ENCODE measurements at places on chromosomes 7 and 10.
A peak's percentile ranks its signal among the peaks of the same experiment; 100 is the strongest.

- no peak for DNase-seq
These were observed 89.5 kb upstream of the MKI67 start for GRCh38 chr10:128215733-128216132.

- DNase-seq: no peak
These were observed 177.3 kb downstream of the C7orf25 start for GRCh38 chr7:42734568-42734967.

GRCh38 chr10:14004536-14004935 lies 326.2 kb downstream of the FRMD4A start:
- DNase-seq: no peak

DNA sequence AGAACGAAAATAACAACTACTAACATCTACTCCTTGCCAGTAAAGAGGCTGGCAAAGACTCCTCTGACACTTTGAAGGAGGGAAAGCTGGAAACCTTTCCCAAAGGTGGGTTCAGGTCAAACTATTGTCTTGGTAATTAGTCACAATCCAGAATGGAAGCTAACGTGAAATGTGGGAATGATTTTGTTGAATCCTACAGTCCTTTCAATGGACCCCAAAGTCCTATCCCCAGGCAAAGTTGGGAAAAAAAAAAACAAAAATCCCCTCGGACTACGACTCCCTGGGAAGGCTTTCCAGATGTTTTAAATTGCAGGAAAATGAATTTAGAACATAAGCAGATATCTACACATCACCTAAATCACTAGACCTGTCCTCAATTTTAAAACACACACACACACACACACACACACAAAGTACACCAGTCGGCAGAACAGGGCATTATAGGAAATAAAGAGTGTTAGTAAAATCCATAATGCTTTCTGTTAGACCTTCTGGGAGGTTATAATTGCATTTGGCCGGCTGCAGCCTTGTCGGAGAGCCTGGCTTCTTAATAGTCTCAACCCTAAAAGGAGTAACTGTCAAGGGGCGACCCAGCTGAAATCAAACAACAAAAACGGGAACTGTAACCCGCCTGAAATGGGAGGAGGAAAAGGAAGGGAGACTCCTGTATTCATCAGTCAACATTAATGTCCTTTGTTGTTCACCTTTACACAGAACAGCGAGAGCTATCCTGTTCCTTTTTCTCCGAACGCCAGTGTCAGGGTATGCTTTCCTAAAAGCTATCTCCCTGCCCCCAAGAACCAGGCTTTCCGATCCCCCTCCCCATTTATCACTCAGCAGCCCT lies 1.5 kb downstream of the DOCK4 start:
- DNase-seq: no peak

- peak; percentile 44 for DNase-seq
These were observed 38.5 kb upstream of the MKRN1 start for GRCh38 chr7:140517546-140518369.

DNA sequence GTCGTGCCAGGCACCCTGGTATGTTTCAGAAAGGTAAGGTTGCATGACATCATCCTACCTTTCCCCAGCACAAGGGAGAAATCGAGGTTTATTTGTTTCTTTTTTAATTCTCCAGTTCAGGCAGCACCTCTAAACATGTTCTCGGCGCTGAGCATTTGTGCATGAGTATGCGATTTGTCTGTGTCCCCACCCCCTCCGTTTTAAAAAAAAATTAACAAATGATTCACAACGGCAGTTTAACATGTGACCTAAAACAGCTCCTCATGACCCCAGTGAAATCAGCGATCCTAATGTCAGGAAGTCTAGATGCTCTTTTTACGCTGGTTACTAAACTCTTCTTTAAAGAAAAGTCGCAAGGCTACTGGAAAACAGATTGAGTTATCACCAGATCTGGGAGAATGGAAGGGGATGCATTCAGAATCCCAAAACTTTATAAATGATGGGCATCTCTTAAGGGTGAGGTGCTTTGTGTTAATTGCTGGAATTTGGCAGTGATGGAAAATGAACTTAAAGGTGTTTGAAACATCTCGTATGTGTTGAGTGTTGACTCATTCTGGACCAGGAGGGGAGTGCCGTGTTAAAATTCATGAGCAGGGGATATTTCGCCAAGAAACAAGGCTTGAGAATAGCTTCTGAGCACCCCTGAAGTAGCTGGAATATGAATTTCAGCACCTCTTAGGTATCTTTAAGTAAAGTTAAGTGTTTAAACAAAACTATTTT lies 106.8 kb upstream of the PDCD4 start:
- DNase-seq: no peak

DNA sequence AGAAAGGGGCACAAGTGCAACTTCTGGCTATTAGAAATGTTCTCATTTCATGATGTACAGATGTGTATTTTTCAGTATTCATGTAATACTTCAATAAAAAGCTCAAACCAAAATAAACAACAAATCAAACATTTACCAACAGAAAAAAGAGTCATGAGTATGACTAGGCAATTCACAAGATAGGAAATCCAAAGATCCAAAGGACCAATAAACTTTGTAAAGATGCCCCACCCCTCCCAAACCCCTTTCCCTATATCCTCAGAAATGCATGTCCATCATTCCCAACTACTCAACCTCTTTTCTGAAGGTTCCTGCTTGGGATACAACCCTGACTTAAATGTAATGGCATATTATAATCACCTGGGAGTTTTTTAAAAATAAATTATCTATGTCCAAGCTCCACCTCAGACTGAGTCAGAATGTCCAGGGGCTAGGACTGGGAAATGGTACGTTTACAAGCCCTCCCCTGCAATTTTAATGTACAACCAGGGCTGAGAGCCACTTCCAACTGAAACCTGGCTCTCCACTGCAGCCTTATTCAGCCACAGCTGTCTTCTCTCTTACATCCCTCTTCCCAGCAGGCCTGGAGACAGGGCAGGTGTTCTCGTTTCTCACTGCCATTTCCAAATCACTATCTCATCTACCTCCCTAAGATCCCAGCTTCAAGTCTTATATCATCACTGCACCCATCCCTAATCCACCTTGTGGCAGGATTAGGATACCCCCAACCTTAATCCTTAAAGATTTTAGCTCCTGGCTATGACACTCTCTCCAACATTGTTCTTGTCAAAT lies 36.5 kb downstream of the COA1 start:
- no peak for DNase-seq

DNA sequence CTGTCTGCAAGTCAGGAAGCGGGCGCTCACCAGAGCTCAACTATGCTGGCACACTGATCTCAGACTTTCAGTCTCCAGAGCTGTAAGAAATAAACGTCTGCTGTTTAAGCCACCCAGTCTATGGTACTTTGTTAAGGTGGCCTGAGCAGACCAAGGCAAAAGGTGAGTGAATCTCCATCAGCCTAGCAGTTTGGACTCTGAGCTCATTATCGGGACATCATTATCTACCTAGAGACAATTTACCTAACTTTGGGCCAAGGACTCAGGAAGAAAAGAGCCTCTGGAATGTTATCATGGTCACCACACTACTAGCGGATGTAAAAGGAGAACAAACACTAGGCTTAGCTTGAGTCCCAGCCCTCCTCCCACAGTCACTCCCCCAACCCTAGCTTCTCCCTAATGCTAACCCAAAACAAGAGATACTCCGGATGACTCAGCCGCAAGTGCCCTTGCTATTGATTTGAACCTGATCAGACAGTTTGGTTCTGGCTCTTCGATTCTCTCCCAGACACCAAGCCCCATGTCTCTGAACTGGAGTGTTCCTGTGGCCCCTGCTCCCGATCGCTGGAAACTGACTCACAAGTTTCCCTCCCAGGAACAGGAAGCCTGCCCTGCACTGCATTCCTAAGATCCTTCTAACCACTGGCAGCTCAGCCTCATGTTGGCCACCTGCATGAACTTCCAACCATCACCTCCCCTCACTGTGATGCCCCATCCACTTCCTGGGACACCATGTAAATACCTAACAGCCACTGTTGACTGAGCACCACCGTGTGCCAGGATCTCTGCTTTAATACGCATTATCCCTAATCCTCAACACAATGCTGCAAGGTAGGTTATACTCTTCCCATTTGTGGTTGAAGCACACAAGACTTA lies 34.5 kb downstream of the CREB3L2 start:
- DNase-seq: no peak

DNA sequence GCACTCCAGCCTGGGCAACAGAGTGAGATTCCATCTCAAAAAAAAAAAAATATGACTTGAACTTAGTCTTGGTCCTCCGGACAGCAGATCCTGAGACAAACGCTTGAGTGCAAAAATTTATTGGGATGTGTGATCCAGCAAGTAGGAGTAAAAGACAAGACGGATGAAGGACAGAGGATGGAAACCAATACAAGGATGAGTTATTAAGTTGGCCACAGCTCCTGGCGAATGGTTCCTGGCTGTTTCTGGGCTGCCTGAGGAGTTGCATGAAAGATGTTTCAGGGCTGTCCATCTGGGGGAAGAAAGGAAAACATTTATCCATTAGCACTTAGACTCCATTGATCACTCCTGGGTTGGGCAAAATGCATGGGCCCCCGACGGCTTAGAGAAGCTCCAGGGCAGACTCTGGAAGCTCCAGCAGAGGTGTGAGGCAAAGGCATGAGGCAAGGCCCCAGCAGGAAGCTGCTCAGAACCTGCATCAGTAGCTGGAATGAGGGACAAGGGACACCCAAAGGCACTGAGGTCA lies 98.3 kb upstream of the ZNF438 start:
- DNase-seq: no peak

GRCh38 chr10:128268015-128268722 lies 141.9 kb upstream of the MKI67 start:
- DNase-seq: no peak

DNA sequence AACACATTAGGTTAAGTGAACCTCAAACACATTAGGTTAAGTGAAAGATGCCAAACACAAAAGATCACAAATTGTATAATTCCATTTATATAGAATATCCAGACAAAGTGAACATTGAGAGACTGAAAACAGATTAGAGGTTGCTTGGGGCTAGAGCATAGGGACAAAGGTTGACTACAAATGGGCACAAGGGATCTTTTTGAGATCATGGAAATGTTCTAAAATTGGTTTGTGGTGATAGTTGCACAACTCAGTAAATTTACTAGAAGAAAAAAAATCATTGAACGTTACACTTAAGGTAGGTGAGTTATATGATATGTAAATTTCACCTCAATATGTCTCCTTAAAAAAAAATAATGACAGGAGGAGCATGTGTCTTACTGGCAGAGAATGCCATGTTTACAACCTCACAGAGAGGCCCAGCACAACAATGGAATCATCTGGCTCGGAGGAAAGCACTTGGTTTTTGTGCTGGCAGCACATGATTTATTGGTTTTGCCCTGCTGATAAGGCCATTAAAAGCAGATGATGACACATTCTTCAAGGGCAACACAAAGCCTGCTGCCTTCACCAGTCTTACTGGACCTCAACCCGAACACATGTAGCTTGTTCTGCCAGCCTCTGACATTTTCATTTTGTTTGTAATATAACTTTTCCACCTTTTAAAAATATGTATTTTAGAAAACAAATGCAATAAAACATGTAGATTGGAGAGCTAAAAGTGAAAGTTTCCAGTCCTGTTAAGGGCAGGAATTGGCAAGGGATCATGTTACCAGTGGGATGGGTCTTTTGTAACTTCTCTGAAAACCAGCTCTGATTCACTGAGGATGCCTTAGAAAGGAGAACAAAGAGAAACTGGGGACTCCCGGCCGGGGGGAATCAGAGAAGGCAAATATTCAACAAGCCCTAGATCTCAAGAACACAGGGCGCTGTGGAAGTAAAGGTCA lies 11.9 kb upstream of the LMOD2 start:
- DNase-seq: no peak

GRCh38 chr7:64946772-64947171 lies 43.7 kb downstream of the ZNF273 start:
- DNase-seq: peak; percentile 1

- no peak for DNase-seq
These were observed 3.4 kb upstream of the MUC12 start for GRCh38 chr7:100965723-100966541.

DNA sequence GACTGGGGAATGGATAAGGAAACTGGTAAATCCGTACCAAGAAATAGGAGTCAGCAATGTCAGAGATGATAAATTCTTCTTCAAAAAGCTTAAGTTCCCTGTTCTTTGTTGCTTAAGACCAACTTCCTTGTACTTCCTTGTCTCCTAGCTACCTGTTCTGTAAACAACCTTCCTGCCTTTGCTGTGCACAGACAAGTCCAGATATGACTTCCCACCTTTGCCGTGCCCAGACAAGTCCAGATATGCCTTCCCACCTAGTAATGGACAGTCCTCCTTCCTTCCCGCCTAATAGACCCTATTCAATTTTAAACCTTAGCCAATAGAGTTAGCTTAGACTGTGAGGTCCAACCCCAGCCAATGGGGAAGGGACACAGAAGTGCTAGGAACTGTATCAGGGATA lies 2.5 kb upstream of the ZNF33A start:
- no peak for DNase-seq

DNA sequence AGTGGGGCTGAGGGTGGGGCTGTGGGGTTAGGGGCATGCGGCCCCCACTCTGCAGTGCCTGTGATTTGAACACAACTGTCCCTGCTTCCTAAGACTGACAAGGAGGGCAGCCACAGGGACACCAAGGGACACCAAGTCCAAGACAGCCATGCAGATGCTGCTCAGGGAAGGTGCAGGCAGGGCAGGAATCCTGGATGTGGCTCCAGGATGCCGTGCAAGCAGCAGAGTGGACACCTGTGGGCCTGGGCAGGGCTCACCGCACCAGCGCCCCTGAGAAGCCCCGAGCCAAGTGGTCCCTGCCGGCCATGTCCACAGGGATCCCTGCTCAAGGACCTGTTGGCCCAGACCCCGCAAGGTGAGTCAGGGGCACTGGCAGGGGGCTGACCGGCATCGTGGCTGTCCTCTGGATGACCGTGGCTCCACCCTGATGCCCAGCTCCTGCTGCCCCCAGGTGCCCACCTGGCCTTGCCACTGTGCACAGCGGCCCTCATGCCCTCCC lies 58.5 kb downstream of the STK32C start:
- no peak for DNase-seq

DNA sequence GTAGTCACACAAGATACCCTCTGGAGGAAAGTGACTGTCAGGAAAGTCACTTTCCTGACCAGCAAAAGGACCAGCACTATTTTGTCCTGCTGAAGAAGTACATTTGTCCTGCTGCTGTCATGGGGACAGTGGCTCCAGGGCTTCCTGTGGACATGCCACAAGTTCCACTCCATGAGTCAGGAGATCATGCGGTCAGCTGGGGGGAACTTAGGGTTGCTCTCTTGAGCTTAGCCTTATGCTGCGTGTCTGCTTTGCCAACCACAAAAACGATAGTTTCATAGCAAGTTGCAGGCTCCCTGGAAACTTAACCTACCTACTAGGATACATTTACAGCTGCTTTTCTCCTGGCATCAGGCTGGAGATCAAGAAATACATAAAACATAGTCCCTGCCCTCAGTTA lies 19.8 kb upstream of the ALOX5 start:
- no peak for DNase-seq

GRCh38 chr7:139023076-139023475 lies 12.8 kb downstream of the ZC3HAV1L start:
- no peak for DNase-seq

DNA sequence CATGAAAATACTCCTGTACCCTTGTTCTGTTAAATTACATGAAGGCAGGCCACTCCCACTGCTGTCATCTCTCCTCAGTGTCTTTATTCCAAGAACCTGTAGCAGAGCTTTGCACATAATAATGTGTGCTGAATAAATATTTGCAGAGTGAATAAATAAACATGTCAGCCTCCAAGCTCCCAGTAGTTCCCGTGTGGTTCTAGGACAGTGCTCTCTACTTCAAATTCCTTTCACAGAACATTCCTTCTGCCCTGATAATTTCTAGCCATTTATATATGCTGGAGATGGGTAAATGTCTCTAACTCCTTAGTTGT lies 20.3 kb upstream of the HYAL4 start:
- no peak for DNase-seq

GRCh38 chr7:134059921-134060320 lies 67.2 kb upstream of the LRGUK start:
- DNase-seq: no peak

Measured in substantia nigra (tissue), 51 donors.